Activated CD8-positive, alpha-beta T cell treated with anti-CD3 and anti-CD28 coated beads for 36 hours (primary cell): ENCODE measurements at places on chromosomes 1 and 21. TPM values are rescaled to one million over a fixed set of nuclear protein-coding genes. Genes with fewer than 3 reads are reported as not detected.

GRCh38 chr1:214318356-214318755 is 37.4 kb downstream of the SMYD2 start:
- no peak for DNase-seq
- no peak overlapping the region for H3K4me3 ChIP-seq
- H3K27ac ChIP-seq = no peak overlapping the region
- H3K27me3 ChIP-seq = no peaks in the 10 kb centered on the region

Gene ACBD3
- 17.4 TPM for total RNA-seq

DNA sequence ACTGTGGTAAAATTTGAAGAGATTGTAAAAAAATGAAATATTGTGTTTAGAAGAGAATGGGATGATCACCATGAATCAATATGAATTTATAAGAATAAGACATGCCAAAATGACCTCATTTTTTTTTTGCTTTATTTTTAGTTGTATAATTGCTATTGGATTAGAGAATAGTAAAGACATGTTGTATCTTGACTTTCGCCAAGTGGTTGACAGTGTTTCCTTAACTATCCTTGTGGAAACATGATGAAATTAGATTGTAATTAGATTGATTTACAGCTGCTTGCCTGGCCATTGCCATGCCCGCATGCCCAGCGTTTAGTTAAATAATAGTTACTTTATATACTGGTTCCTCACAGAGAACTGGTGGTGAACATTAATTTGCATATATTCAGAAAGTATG is 154.9 kb downstream of the MAGI3 start:
- DNase-seq = no peak
- H3K27ac ChIP-seq = no peak overlapping the region
- H3K27me3 ChIP-seq = no peaks in the 10 kb centered on the region
- no peaks in the 10 kb centered on the region for H3K4me1 ChIP-seq
- no peak overlapping the region for H3K4me3 ChIP-seq

Gene ATP1A4
- total RNA-seq = not detected

DNA sequence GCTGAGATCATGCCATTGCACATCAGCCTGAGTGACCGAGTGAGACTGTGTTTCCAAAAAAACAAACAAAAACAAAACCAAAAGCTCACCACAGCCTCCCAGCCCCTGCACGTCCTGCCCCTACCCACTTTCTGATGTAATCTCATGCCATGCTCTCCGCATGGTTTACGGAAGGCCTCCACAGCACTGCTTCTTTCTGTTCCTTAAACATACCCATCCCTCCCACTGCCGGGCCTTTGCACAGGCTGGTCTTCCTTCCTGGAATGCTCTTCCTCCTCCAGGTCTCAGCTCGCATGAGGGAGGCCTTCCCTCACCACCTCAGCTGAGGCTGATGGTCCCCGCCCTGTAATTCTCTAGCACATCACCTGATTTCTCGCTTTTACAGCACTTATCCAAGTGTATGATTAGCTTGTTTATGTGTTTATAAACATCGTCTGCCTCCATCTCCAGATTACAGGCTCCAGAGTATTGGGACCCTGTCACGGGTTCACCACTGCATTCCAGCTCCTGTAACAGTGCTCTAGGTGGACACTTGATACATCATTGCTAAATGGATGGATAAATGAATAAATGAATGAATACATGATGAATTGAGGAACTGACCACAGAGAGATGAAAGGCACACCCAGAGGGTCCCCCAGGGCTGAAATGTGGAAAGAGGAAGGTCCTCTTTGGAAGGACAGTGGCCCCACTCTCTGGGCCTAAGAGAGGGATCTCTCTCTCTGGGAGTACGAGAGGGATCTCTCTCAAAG is 22.1 kb downstream of the TCEA3 start:
- no peak for DNase-seq
- no peak overlapping the region for H3K27ac ChIP-seq
- H3K27me3 ChIP-seq = no peaks in the 10 kb centered on the region
- peaks cover 4% of the 10 kb centered on the region for H3K4me1 ChIP-seq

Gene CITED4
- 7.4 TPM for total RNA-seq

DNA sequence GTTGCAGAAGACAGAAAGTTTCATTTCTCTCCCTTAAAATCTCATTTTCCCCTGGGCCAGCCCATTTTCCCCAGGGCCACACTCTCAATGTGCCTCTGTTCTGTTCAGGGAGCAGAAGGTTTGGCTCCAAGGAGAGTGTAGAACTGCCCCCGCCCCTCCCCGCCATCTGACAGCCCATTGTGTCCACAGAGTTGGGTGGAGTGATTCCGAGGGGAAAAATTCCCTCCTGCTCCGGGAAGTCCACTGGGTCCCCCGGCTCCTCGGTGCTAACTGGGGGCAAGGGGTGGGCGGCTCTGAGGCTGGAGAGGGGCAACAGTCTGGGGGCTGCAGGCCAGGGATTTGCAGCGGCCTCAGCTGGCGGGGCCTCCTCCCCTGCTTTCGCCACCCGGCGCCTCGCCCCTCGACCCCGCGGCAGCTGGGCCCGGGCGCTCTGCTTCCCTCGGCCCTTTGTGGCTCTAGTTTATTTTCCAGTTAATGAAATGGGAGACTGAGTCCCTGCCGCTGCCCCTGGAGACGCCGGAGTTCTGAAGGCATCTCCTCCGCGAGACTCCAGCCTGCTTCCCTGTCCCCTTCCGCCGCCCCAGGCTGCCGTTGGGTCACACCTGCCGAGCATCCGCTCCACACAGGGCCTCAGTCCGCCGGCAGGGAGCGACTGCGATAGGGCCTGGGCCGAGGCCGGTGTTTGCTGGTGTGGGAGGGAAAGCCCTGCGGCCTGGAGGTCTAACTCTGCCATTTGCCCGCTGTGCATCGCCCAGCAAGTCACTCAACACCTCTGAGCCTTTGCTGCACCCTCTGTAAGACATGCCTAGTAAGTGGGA is 14.7 kb upstream of the KIRREL1 start:
- no peak overlapping the region for H3K27ac ChIP-seq
- no peak overlapping the region for H3K4me3 ChIP-seq
- DNase-seq = no peak
- H3K27me3 ChIP-seq = peaks cover 22% of the 10 kb centered on the region

GRCh38 chr1:214568328-214568727 is 16.9 kb upstream of the PTPN14 start:
- DNase-seq = no peak
- H3K4me1 ChIP-seq = no peaks in the 10 kb centered on the region
- H3K36me3 ChIP-seq = no peaks in the 10 kb centered on the region
- H3K27me3 ChIP-seq = peaks cover 7% of the 10 kb centered on the region
- H3K27ac ChIP-seq = no peak overlapping the region

Gene OLFML3
- 0.49 TPM for total RNA-seq

DNA sequence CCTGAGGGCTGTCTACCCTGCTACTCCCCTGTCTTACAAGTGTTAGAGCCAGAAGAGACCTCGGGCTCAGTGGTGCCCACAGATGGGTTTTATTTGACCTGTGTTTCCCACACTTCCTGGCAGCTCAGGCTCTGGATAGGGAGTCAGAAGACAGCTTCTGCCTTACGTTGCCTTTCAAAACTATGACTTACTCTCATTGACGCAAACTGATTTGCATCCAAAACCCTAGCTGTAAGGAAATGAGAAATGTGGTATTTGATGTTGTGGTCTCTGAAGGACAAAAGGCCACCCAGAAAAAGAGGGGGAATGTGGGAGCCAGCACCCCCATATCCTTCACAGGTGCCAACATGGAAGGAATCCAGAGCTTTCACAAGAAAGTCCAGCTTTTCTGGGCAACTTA is 180.2 kb downstream of the ATG4C start:
- no peaks in the 10 kb centered on the region for H3K4me1 ChIP-seq
- no peak for DNase-seq
- no peak overlapping the region for H3K27ac ChIP-seq
- no peaks in the 10 kb centered on the region for H3K36me3 ChIP-seq

Gene KRTAP24-1
- not detected for total RNA-seq

GRCh38 chr1:219659005-219659600 is 46.2 kb upstream of the ZC3H11B start:
- peaks cover 20% of the 10 kb centered on the region for H3K27me3 ChIP-seq
- no peak for DNase-seq
- H3K4me3 ChIP-seq = no peak overlapping the region
- H3K36me3 ChIP-seq = no peaks in the 10 kb centered on the region
- no peaks in the 10 kb centered on the region for H3K4me1 ChIP-seq

Gene OR2T29
- total RNA-seq = not detected
